ENCODE measurements at places on chromosomes 5 and 9.

GRCh38 chr9:89702401-89702800 is 97.6 kb downstream of the GADD45G start:
- no peak for DNase-seq

GRCh38 chr9:114990901-114991300 is 60.5 kb upstream of the TNFSF8 start:
- no peak for DNase-seq

GRCh38 chr9:121732389-121732788 is 81.0 kb downstream of the DAB2IP start:
- no peak for DNase-seq

GRCh38 chr5:124297826-124298225 is 448.6 kb downstream of the ZNF608 start:
- no peak for DNase-seq

DNA sequence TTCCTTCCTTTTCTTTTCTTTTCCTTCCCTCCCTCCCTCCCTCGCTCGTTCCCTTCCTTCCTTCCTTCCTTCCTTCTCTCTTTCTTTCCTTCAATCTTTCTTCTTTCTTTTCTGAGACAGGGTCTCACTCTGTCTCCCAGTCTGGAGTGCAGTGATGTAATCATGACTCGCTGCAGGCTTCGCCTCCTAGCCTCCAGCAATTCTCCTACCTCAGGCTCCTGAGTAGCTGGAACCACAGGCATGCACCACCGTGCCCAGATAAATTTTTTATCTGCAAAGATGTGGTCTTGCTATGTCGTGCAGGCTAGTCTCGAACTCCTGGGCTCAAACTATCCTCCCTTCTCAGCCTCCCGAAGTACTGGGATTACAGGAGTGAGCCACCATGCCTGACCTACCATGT is 81.4 kb downstream of the SPATA31C2 start:
- no peak for DNase-seq

- peak; percentile 27 for DNase-seq
These were observed 27.9 kb upstream of the BASP1 start for GRCh38 chr5:17189381-17190036.

GRCh38 chr5:99866740-99867139 is 668.4 kb upstream of the FAM174A start:
- no peak for DNase-seq

DNA sequence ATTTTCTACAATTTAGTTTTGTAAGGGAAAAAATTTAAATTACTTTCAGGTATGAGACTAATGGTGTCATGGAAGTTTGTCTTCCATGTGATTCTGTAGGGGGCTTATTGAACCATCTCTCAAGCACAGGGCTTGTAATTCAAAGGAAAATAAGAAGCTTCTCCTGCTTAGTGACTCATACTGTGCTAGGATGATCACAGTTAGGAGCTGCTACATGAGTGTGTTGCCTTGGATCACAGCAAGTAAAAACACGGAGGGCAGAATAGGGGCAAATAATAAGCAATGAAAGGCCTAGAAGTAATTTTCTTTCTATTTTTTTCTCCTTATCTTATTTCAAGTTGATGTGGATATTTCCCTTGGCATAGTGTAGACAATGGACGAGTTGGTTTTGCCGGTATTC is 28.9 kb downstream of the TMEM167A start:
- DNase-seq = no peak

DNA sequence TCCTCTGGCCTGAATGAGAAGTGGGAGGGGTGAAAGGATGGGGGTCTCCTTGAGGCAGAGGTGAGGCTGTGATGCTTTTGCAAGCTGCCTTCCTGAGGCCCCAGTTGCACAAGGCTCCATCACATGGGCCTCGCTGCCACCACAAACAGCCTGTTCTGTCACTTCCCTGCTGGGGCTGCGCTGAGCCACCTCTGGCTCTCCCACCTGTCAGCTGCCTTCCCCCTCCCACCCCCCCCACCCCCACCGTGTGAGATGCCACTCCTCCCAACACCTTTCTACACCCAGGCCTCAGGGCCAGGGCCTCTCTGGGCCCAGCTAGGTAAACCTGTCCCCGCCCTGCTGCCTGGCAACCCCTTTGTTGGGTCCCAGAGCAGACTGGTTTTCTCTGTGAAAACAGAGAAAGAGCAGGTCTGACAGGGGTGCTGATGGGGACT is 4.5 kb upstream of the PDLIM4 start:
- DNase-seq = no peak

- peak; percentile 30 for DNase-seq
These were observed 127.5 kb upstream of the PANK3 start for GRCh38 chr5:168706655-168707069.

DNA sequence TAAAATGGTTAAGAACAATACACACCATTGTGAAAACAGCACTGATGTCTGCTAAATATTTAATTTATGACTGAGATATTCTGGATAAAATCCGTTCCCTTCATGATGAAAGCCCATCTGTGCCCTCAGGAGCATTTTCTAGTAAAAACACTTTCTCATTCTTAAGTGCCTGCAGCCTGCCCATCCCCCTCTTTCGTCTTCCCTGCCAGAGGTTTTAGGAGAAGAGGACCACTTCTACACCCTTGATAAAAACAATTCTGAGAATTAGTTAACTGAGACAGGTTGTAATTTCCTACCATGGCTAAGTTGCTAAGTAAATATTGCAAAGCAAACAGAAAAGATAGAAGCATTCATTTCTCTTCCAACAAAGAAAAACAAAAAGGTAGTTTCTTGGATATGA is 272.6 kb downstream of the ATPSCKMT start:
- no peak for DNase-seq

GRCh38 chr9:100477241-100477640 is 4.3 kb downstream of the TMEFF1 start:
- DNase-seq = no peak

GRCh38 chr5:113917997-113918396 is 404.5 kb downstream of the YTHDC2 start:
- no peak for DNase-seq

DNA sequence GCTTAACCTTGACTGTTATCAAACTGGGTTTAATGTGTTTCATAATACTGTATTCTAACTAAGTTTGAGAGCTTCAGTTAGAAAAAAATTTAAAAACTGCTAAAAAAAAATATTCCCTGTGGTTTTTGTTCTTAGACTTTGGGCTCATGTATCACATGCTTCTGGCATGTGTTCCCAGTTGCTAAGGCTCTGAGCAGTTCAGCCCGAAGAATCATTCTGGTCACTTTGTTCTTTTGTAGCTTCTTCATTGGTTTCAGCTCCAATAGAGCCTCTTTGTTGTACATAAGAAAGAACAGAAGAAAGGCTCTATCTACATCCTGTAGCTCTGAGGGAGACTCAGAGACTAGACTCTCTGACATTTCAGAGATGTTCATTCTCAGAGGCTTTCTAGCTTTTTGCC is 25.6 kb downstream of the KCNN2 start:
- DNase-seq = no peak

DNA sequence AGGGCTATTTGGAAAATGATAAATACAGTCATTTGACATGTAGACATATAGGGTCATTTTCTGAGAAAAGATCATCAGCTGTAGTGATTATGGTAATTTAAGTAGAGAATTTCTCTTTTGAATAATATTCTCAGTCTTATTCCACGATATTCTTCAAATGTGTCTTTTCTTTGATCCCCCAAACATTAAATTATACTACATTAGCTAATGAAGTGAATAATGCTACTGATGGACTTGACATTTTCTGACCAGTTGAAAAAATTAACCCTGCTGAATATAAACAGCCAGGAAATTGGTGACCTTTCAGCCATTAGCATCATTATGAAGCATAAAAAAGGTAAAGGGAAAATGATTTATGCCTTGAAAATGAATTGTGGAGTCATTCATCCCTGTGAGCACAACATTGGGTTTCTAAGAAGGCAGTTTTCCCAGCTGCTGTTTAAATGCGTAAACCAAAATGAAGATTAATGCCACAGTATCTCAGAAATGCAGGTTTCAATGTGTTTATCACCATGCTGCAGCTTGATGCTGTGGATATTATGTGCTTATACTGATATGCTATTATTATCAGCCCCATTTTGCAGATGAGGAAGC is 489.1 kb downstream of the KCTD16 start:
- no peak for DNase-seq

DNA sequence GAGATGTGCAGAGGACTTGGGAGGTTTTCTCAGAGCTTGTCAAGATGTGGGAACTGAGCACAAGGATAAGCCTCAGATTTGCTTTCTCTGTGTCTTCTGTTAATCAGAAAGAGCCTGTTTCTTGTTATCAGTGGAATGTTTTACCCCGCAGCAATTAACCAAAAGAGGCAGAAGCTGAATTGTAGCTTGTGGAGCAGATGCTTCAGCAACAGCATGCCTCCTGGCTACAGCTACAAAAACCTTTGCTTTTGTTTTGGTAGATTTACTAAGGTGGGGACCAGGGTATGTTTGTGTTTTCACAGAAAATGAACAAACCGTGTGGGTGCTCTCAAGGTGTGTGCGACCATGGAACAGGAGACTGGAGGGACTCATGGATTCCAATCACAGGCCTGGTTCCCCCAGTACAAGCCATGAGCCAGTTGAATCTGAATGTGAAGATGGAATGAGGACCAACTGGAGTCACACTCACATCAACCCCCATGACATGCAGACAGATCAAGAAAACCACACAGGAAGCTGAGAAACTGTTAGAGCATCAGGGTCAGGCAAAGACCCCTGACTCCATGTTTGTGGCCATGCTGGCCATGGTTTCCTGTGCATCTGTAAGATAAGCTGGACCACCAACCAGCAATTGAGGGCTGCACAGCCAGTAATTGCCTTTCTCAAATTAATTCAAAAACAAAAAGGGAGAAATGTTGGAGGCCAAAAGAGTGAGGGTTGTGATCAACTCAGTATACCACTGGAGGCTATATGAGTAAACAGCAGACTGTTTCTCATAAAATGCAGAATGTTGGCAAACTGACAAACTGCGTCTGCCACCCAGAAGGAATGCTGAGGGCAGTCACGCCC is 6.9 kb downstream of the UGT3A2 start:
- no peak for DNase-seq

GRCh38 chr5:2257326-2258244 is 374.9 kb upstream of the IRX4 start:
- no peak for DNase-seq

DNA sequence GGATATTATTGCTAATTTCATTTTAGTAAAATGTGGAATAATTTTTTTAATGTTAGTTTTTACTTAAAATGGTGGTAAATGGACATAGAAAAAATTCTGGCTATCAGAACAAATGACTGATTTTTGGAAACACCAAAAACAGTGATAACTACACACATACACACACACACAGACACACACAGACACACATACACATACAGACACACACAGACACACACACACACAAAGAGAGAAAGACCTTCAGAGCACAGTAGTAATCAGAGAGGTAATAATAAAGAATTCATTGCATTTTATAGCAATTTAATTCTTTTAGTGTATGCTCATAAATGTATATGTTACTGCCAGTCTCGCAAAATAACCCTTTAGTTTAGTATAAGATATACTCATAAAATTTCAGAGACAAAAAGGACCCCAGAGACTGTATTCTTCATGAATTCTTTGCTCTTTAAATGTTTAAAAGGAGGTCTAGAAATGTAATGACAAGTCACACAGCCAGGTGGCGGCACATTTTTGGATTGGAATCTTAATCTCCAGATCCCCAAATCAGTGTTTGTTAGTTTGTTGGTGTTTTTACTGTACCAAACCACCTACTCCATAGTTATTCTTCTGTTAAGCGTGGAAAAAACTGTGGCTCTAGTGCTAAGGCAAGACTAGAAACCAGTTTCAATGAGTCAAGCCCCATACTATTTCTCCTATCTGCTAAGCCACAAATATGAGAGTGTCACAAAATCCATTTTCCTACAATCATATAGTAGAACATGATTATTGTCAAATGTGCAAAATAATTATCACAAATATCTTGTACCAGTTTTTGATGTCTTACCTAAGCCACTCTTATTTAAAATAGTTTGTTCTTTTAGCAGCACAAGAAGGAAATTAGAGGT is 109.9 kb downstream of the EDIL3 start:
- no peak for DNase-seq

- no peak for DNase-seq
These were observed 53.7 kb downstream of the SYK start for GRCh38 chr9:90855208-90855902.

- DNase-seq = no peak
These were observed 120.2 kb upstream of the PITX1 start for GRCh38 chr5:135154197-135154596.

- DNase-seq = no peak
These were observed 496.8 kb downstream of the MAT2B start for GRCh38 chr5:164002214-164002613.

GRCh38 chr5:585556-585955 is 26.6 kb upstream of the CEP72 start:
- DNase-seq = no peak

DNA sequence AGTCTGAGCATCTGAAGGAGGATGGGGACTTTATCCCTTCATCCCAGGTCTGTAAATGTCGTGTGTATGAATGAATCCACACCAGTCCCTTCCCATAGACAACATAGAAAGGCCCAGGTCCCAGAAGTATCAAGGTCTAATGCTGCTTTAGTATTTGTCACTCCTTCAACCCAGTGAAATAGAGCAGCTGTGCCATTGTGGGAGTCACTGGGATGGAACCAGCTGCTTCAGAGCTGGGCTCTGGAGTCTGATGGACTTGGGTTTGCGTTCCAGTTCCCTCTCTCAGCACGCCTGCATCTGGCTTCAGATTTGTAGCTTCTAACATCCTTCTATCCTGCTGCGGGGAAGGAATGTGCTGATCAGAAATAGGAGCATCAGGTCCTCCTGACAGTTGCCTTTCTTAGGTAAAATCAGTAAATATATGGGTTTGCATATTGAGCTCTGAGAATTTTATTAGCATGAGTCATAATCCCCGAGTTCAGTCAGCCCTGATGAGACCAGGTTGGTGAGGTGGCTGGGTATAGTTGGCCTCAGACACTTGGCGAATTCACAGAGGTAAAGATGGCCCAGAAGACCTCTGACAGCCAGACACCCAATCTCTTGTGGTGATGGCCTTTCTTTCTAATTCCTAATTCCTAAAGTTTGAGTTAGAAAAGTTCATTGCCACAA is 10.1 kb downstream of the ACO1 start:
- DNase-seq = no peak

GRCh38 chr5:1882337-1883119 is at the start of gene IRX4:
TSS of gene IRX4 (minus strand) at chr5:1882925. CDS start at chr5:1882647, 278 bp downstream.
- DNase-seq = no peak

DNA sequence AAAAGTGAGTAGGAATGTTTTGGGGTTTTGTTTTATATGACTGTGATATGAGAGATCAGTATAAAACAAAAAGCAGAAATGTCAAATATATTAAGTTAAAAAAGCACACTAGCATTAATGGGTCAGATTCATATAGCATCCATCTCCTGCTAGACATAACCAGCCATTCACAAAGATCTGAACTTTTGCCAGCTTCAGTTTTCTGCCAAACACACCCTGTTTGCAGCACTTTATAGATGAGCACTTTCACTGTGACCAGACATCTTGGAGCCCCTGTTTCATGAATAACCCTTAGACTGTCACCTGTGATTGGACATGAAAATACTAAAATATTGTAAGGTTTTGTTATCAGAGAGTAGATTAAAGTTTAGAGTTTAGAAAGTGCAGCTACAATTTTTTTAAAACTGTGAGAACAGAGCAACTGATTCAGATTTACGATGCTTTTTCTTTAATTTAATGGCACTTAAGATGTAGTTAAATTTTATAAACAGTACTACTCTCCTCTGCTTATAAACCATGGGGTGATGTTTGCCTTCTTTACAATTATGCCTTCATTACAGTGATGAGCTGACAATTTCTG is 142.6 kb downstream of the KCTD16 start:
- DNase-seq = no peak

- no peak for DNase-seq
These were observed 100.0 kb upstream of the IFNK start for GRCh38 chr9:27423915-27424710.

Measured in anterior cingulate cortex (tissue), 58 donors.